ENCODE measurements at places on chromosomes 16 and 17.

DNA sequence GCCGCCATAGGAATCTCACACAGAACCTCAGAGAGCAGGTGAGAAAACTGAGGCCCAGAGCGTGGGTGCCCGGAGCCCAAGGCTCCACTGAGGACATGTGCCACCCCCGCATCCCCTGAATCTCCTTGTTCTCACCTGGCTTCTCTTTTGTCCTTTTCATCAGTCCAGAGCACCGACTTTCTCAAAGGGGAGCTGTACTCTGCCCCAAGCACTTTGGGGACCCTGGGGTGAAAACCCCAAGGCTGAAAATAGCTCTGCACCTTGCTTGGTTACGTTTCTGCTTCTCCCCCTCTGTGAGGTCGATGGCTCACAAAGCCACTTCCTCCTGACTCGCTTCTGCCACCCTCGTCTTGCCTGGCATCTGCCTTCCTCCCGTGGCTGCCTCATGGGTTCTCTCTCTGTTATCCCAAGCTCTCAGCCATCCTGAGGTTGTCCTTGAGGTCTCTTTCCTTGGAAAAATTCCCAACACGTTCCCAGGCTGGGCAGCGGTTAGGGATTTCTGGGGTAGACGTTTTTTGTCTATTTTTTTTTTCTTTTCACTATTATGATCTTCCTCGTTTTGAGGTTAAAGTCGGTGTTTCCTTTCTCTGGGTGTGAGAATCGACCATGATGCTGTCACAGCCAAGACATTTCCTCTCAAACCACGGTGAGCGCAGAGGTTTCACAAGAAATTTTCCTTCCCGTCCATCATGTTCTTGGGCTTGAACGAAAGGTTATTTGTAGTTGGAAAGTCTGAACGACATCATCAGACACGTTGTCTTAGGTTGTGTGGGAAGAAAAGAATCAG, 37.2 kb downstream of the IRF8 start:
- no peaks in the 10 kb centered on the region for H3K36me3 ChIP-seq
- H3K4me3 ChIP-seq: peak overlapping the region; percentile 52
- peaks cover 29% of the 10 kb centered on the region for H3K4me1 ChIP-seq
- peak overlapping the region; percentile 68 for H3K27ac ChIP-seq
- peak; percentile 75 for DNase-seq
- H3K27me3 ChIP-seq: no peaks in the 10 kb centered on the region

- peak; percentile 5 for DNase-seq
- H3K27me3 ChIP-seq: no peaks in the 10 kb centered on the region
- H3K4me3 ChIP-seq: no peak overlapping the region
- H3K4me1 ChIP-seq: no peaks in the 10 kb centered on the region
- H3K27ac ChIP-seq: no peak overlapping the region
Measured at GRCh38 chr16:78796221-78796866, 696.9 kb downstream of the WWOX start.

- H3K4me3 ChIP-seq: peak overlapping the region; percentile 79
- H3K27me3 ChIP-seq: no peaks in the 10 kb centered on the region
- peaks cover 5% of the 10 kb centered on the region for H3K36me3 ChIP-seq
Measured at GRCh38 chr17:31490019-31490650, 98.7 kb downstream of the RAB11FIP4 start.

GRCh38 chr16:977081-977701, 4.4 kb upstream of the SOX8 start:
- no peaks in the 10 kb centered on the region for H3K27me3 ChIP-seq
- DNase-seq: no peak
- H3K36me3 ChIP-seq: peaks cover 3% of the 10 kb centered on the region
- no peaks in the 10 kb centered on the region for H3K4me1 ChIP-seq

DNA sequence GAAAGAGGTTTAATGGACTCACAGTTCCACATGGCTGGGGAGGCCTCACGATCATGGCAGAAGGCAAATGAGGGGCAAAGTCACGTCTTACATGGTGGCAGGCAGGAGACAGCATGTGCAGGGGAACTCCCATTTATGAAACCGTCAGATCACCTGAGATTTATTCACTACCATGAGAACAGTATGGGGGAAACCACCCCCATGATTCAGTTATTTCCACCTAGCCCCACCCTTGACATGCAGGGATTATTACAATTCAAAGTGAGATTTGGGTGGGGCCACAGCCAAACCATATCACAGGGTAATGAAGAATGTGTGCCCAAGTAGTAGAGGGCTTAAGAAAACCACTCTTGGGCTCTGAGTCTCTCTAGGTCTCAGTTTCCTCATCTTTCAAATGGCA, 85.1 kb downstream of the PRKCB start:
- H3K4me3 ChIP-seq: no peak overlapping the region
- H3K27ac ChIP-seq: no peak overlapping the region
- DNase-seq: no peak
- no peaks in the 10 kb centered on the region for H3K4me1 ChIP-seq
- H3K27me3 ChIP-seq: no peaks in the 10 kb centered on the region
- H3K36me3 ChIP-seq: peaks cover 2% of the 10 kb centered on the region

DNA sequence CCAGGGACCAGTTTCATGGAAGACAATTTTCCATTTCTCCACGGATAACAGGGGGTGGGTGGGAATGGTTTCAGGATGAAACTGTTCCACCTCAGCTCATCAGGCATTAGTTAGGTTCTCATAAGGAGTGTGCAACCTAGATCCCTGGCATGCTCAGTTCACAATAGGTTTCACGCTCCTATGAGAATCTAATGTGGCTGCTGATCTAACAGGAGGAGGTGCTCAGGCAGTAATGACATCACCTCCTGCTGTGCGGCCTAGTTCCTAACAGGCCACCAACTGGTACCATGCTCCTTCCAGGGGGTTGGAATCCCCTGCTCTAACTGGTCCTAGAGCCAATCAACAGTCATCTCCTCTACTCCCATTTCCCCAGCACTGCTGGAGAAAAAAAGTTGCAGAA, 19.9 kb downstream of the TEX14 start:
- H3K4me3 ChIP-seq: no peak overlapping the region
- H3K27ac ChIP-seq: no peak overlapping the region
- no peaks in the 10 kb centered on the region for H3K27me3 ChIP-seq
- no peaks in the 10 kb centered on the region for H3K36me3 ChIP-seq

GRCh38 chr16:64621616-64622015, 500.2 kb downstream of the CDH11 start:
- H3K4me1 ChIP-seq: no peaks in the 10 kb centered on the region
- no peak overlapping the region for H3K27ac ChIP-seq
- no peaks in the 10 kb centered on the region for H3K27me3 ChIP-seq
- H3K4me3 ChIP-seq: no peak overlapping the region

GRCh38 chr16:75251280-75252048, at the start of gene BCAR1:
Gene BCAR1 (minus strand): TSS chr16:75251624. CDS start chr16:75251482, 142 bp downstream.
- H3K27me3 ChIP-seq: no peaks in the 10 kb centered on the region
- no peak for DNase-seq
- H3K27ac ChIP-seq: no peak within 1 kb of the TSS
- H3K4me3 ChIP-seq: no peak within 1 kb of the TSS
- no peaks in the 10 kb centered on the region for H3K36me3 ChIP-seq

DNA sequence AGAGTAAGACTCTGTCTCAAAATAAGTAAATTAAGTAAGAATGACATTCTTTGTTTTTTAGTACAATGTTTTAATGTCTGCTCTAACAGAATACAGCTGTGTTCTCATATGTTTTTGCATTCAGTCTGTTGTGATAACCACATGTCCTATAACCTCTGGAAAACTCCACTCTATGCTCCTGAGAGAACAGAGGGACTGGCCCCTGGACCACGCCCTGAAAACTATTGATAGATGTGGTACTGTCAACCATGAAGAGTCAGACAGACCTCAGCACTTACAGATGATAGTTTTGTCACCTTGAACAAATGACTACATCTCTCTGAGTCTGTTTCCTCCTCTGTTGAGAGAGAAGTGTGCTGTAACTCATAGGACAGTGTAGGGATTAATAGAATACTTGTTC, 7.9 kb downstream of the SUPT6H start:
- no peak overlapping the region for H3K27ac ChIP-seq
- DNase-seq: no peak
- H3K36me3 ChIP-seq: peaks cover 28% of the 10 kb centered on the region
- H3K4me1 ChIP-seq: no peaks in the 10 kb centered on the region

DNA sequence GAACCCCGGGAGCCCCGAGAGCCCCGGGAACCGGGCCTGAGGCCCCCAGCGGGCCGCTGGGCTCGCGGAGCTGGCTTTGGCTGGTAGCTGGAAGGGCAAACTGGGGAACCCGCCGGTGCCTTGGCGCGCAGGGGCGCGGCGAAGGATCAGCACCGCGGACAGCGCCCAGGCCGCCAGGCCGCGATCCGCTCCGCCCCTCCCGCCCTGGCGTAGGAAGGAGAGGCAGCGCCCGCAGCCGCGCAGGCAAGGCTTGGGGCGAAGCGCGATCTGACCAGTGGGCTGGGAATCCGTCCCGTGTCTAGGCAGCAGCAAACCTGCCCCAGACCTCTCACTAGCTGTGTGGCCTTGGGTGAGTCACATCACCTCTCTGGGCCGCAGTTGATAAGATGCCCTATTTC, 331 bp upstream of the CCDC92B start:
- no peaks in the 10 kb centered on the region for H3K36me3 ChIP-seq
- H3K27me3 ChIP-seq: no peaks in the 10 kb centered on the region
- no peak overlapping the region for H3K27ac ChIP-seq
- H3K4me1 ChIP-seq: no peaks in the 10 kb centered on the region
- no peak overlapping the region for H3K4me3 ChIP-seq
